Caco-2 (cell line): ENCODE measurements at places on chromosomes 12 and 14. TPM values are rescaled to one million over a fixed set of nuclear protein-coding genes. Genes with fewer than 3 reads are reported as not detected.

Gene ENTPD5
- total RNA-seq = 9.1 and 9.3 TPM in 2 replicates

Gene FICD
- 2.8 and 3.6 TPM in 2 replicates for total RNA-seq

DNA sequence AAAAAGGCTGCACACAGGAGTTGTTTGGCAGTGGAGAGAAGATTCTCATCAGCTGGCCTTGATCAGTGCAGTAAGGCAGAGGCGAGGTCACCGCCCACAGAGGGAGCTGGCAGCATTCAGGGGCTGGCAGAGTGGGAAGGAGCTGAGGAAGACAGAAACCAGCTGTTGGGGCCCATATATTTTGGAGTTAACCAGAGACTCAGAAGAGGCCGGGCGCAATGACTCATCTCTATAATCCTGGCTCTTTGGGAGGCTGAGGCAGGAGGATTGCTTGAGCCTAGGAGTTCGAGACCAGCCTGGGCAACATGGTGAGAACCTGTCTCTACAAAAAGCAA, 17.7 kb downstream of the SMCO2 start:
- DNase-seq = no peak

- DNase-seq = no peak
These were observed 223.7 kb downstream of the CHST11 start for GRCh38 chr12:104680491-104680890.
